ENCODE measurements at places on chromosomes 2 and 18.

DNA sequence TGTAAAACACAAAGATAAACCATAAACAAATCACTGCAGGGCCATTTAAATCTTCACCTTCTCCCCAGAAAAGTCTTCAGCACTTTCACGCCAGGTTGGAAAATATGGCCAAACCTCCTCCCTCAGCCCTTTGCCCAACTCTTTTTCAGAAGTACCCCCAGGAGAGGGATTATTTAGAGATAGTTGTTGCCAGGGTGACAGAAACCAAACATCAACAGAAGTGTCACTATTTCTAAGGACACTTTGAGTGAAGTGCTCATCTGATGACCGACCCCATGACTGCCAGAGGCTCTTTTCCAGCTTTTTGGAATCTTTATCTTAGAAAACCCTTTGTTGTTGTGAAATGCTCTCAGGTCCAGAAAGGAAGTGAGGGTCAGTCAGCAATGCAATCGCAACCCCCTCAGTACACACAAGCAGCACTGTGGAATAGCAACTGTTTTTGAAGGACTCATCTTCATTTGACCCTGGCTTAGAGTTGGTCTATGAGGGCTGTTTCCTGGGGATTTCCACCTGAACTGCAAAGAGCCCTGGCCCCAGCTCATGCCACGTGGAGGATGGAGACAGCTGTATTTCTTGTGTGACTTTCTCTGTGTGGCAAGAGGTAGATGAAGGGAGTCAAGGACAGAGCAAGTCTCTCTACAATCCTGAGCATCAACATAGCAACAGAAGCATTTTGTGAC is 114.0 kb upstream of the STON1 start:
- DNase-seq, result no peak

DNA sequence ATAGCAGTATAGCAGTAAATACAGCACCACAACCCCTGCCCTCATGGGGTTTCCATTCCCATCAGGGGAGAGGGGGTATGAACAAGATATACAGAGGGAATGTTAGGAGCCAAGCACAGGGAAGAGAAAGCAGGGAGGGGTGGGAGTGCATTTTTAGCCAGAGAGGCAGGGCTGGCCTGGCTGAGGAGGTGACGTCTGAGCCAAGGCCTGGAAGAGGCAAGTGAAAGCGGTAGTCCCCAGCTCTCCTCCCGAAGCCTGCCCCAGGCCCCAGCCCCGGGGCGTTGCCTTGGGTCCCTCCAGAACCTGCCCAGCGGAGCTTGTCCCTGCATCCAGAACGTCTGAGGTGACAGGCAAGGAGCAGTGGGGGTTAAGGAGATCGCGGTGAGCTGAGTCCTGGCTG is 45.1 kb upstream of the FOSL2 start:
- DNase-seq, result no peak

GRCh38 chr2:69279211-69279610 is 107.8 kb downstream of the GFPT1 start:
- DNase-seq, result no peak

GRCh38 chr2:68420254-68420910 is 46.7 kb downstream of the FBXO48 start:
- no peak for DNase-seq

GRCh38 chr2:207155516-207156444 is 10.0 kb downstream of the KLF7 start:
- DNase-seq, result no peak

- no peak for DNase-seq
Observed at GRCh38 chr18:10727477-10727876, 201.7 kb downstream of the NAPG start.

- DNase-seq, result no peak
Observed at GRCh38 chr2:64667535-64667934, 13.8 kb upstream of the SERTAD2 start.

DNA sequence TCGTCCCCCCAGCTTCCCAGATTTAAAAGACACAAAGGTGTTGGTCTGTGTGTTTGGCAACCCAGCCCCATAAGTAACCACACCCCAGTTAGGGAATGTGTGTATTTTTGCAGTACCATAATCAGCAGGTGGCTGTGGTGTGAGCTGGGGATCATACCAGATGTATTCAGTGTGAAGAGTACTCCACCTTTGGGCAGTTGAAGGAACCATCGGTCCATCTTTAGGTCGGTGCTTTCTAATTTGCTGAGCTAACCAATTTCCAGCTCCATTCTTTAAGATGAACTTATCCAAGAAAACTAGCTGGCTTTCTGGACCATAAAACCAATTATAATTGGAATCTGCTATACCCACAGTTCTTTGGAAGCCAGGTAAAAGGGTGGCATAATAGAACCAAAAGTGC is 3.2 kb downstream of the DSEL start:
- peak; percentile 10 for DNase-seq

- no peak for DNase-seq
Observed at GRCh38 chr2:104790901-104791495, 62.9 kb upstream of the POU3F3 start.

DNA sequence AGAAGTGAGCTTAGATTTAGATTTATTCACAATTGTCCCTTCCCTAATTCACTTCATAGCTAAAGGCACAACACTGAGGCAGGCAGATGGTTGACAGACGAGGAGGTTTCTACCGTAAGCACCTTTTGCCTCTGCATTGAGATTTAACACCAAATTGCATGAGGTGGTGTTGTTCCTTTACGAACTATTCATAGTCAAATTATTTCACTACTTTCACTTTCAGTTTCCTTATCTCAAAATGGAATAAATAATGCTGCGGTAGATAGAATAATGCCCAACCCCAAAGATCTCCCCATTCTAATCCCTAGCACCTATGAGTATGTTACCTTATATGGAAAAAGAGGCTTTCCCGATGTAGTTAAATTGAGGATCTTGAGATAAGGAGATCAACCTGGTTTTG is 58.9 kb upstream of the LINC00305 start:
- DNase-seq, result no peak

GRCh38 chr18:23943104-23943503 is 71.5 kb upstream of the TTC39C start:
- no peak for DNase-seq

- no peak for DNase-seq
Observed at GRCh38 chr2:122908159-122908558, 1116.9 kb upstream of the CNTNAP5 start.

GRCh38 chr2:236195726-236196125 is 27.5 kb upstream of the GBX2 start:
- no peak for DNase-seq

DNA sequence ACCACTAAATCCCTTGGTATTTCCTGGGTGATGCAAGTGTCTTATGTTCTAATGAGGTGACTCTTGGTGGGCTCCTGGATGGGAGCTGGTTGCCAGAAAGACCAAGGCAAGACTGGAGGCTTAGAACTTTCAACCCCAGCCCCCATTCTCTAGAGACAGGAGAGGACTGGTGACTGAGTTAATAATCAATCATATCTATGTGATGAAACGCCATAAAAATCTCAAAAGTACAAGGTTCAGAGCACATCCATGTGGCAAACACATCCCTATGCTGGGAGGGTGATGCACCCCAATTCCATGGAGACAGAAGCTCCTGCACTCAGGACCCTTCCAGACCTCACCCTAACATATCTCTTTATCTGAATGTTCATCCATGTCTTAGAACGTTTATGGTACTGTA is 139.5 kb upstream of the LINC00305 start:
- no peak for DNase-seq
